ENCODE measurements at places on chromosomes 5 and 9.

- DNase-seq = no peak
Observed at GRCh38 chr5:174872271-174872670, 147.9 kb downstream of the MSX2 start.

- no peak for DNase-seq
Observed at GRCh38 chr9:82673201-82673600, 389.7 kb downstream of the RASEF start.

DNA sequence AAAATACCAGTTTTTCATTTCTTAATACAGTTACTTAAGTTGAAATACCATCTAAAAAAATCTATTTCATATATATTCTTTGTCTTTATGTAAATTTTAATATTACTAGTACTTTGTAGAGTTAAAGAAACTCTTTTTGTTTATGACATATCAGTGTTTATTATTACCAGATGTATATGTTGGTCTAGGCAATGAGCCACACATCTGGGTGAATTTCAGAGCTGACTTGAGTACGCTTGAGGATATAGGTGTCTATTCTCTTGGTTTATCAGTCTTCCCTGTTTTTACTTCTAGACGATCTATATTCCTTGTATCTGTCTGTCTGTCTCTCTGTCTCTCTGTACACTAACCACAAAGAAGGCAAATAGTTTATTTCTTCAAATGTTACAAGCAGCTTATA, 2.9 kb downstream of the SMAD5 start:
- DNase-seq = no peak

DNA sequence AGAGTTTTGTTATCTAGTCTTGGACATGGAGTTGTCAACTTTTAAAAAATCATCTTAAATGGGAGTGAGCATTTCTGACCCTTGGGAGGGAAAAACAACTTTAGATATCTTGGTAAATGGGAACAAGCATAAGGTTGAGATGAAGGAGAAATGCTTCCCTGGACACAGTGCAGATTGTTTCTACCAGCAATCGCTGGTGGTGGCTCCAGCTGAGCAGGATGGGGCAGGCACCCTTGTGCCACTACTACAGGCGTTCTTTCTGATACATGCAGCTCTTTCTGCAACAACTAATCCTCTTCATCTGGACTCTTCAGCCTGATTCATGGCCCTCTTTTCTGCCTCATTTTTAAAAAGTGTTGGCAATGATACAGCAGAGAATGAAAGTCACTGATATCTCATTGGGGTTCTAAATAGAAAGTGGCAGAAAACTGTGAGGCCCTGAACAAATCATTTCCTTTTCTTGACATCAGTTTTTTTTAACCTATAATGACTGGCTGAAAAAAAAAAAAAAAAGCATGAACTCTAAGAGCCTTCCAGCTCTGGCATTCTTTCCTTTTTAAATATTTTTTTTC, 409.4 kb upstream of the PTGER4 start:
- DNase-seq = no peak

Measured in nucleus accumbens (tissue), 56 donors.